ENCODE measurements at places on chromosomes 13 and 19.

DNA sequence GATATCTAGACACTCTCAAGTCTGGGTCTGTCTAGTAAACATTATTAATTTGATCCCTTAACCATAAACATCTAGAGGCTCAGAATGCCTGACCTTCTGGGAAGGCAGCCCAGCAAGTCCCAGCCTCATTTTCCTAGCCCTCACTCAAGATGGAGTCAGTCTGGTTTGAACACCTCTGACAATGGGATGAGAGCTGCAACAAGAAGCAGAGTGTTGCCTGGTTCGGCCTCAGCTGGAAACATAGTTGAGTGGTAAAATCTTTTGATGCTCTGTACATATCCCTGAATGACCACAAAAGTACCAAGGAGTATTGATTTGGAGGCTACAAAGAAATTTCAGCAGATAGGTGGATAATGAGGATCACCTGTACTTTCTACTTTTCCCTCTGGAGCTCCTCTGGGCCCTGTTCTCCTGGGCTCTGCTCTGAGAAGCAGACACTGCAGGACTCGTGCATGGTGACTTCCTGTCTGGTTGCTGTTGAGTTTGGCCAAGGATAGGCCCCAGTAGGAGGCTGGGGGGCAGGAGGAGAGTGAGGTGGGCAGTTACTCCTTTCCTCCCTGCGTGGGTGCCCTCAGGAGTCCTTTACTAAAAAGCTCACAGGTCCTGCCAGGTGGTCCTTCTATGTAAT lies 68.4 kb upstream of the SLC15A1 start:
- DNase-seq = no peak

- no peak for DNase-seq
Measured at GRCh38 chr13:28624707-28625432, 34.1 kb upstream of the POMP start.

DNA sequence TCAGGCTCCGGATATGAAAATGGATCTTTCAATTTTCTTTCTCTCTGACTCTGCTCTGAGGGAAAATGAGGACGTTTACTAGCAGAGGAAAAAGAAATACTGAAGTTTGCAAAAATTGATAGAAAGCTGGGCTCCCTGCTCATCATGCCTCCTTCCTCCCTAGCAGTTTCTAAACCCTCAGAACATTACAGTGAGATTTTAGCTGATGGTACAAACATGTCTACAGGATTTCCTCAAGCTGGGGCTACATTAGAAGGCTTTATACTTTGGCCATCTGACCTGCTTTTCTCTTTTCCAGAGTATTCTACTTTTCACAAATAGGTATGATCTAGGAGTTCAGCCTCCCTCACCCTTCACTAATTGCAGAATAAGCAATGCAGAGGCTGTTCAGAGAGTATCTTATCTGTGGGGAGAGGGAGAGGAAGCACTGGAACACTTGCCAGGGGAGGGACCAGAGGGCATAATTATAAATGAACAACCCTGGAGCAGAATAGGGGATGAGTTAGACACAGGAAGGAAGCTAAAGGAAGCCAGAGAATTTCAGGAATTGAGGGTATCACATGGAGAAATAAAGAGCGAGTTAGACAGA lies 30.0 kb downstream of the CEACAM1 start:
- no peak for DNase-seq

DNA sequence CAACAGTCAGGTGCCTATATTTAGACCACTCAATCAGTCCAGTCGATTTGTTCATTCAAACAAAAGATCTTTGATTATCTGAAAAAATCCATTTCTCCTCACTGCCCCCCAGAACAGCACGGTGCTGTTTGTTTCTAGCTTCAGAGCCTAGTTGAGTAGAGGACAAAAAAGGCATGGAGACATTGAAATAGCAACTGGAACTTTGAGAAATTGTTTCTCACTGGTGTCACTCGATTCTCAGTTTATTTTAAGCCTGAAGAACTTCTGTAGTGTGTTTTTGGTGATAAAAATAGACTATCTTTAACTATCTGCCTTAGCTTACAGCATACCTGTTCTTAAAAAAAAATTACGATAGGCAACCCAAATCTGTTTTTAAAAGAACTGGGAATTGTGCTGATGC lies 67.1 kb downstream of the ARHGAP35 start:
- no peak for DNase-seq

DNA sequence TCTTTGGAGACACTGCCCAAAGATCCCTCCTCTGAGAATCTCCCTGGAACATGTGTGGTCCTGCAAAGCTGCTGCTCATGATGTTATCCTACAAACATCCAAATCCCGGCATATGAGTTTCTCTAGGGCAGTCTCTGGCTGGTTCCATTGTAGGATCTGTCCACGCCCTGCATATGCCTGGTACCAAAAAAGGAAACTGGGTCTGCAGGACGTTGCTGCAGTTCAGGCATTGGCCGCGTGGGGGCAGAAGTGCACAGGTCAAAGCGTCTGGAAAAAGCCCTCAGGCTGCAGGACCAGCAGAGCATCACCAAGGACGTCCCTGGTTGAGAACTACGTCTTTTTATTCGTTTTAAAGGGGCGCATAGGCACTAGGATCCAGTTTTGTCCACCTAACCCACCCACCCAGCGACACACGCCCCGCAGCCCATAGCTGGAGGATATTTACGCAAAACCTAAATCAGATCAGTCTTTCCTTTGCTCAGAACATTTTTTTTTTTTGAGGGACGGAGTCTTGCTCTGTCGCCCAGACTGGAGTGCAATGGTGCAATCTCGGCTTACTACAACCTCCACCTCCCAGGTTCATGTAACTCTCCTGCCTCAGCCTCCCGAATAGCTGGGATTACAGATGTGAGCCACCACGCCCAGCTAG lies 12.9 kb upstream of the ZNF564 start:
- DNase-seq = peak; percentile 87

GRCh38 chr13:30325668-30326067 lies 18.3 kb upstream of the KATNAL1 start:
- DNase-seq = no peak

DNA sequence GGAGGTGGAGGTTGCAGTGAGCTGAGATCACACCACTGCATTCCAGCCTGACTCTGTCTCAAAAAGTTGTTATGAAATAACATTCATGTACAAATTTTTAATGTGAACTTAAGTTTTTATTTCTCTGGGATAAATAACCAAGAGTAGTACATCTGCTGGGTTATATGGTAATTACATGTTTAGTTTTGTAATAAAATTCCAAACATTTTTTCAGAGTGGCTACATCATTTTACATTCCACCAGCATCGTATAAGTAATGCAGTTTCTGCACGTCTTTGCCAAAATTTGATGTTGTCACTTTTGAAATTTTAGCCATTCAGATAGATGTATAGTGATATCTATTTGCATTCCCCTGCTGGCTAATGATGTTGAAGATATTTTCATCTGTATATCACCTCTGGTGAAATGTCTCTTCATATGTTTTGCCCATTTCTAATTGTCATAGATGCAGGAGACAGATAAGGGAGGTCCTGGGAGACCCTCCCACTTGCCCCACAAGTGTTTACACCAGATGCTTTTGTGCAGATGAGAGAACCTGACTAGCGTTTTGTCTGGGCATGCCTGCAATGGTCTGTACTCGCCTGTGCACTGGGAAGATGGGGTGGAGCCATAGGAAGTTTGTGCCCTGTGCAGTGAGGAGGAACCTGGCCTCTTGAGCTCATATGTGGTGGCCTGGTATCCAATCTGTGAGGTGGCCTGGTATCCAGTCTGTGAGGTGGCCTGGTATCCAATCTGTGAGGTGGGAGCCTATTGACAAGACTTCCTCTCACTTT lies 12.7 kb upstream of the KBTBD6 start:
- no peak for DNase-seq

- DNase-seq = no peak
Measured at GRCh38 chr19:1394252-1395193, 6.8 kb downstream of the GAMT start.

GRCh38 chr19:5537870-5538269 lies 29.9 kb downstream of the TINCR start:
- no peak for DNase-seq

- no peak for DNase-seq
Measured at GRCh38 chr19:2603334-2603733, 99.2 kb downstream of the GNG7 start.

- DNase-seq = no peak
Measured at GRCh38 chr13:65497265-65497664, 1732.9 kb downstream of the PCDH9 start.

GRCh38 chr13:59651479-59651878 lies 512.2 kb downstream of the DIAPH3 start:
- DNase-seq = no peak

- DNase-seq = no peak
Measured at GRCh38 chr13:24505256-24505655, 7.3 kb downstream of the PARP4 start.
